ENCODE measurements at places on chromosomes 5 and 9.

DNA sequence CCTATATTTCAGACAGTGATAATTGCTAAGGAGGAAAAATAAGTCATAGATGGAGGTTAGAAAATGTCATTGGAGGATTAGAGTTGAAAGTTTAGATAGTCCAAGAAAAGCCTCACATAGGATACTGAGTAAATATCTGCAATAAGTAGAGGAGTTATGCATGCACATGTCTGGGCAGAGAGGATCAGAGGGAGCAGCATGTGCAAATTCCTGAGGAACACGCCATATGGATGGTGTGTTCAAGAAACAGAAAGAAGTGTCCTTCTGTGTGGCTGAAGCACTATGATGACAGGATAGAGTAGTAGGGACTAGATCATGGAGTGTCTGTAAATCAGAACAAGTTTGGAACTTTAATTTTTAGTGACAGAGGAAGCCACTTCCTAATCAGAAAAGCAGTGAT is 52.2 kb downstream of the SGCD start:
- DNase-seq = no peak

GRCh38 chr9:4973902-4974301 is 11.2 kb upstream of the JAK2 start:
- DNase-seq = no peak

GRCh38 chr5:142493875-142494518 is 169.2 kb upstream of the SPRY4 start:
- DNase-seq = no peak

DNA sequence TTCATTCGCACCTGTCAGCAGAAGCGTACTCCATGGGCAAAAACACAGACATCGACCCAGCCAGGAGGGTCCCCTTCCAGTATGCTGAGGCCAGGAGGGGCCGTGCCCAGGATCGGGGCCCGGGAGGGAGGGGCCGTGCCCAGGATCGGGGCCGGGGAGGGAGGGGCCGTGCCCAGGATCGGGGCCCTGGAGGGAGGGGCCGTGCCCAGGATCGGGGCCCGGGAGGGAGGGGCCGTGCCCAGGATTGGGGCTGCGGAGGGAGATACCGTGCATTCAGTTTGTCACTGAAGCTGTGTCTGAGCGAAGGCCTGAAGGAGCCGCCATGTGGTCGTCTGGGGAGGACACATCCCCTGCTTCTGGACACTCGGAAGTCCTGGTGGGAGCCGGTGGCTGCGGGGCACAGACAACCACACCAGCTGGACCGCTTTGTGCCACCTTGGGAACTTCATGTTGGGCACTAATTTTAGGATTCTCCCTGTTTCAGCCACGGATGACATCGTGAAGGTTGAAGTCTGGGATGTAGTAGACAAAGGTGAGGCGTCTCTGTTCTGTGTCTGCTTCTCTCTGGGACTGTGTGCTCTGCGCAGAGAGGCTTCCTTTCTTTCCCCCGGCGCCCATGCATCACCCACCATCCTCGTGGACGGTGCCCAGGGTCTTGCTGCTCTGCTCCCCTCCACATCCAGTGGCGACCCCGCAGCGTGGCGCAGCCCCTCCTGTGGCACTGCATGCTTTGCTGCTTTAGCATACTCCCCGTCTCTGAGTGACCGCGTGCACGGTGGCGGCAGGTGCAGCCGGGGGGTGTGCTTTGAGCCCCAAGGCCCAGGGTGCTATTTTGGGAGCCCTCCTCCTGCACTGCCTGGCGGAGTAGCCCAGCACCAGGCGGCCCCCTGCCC is 16.7 kb upstream of the AJM1 start:
- no peak for DNase-seq

- no peak for DNase-seq
Measured at GRCh38 chr9:71703172-71703872, 65.0 kb downstream of the CEMIP2 start.

GRCh38 chr5:124795829-124796228 is 49.4 kb upstream of the ZNF608 start:
- DNase-seq = no peak

All from epithelial cell of proximal tubule (primary cell).